ENCODE measurements at places on chromosomes 2 and 18.

DNA sequence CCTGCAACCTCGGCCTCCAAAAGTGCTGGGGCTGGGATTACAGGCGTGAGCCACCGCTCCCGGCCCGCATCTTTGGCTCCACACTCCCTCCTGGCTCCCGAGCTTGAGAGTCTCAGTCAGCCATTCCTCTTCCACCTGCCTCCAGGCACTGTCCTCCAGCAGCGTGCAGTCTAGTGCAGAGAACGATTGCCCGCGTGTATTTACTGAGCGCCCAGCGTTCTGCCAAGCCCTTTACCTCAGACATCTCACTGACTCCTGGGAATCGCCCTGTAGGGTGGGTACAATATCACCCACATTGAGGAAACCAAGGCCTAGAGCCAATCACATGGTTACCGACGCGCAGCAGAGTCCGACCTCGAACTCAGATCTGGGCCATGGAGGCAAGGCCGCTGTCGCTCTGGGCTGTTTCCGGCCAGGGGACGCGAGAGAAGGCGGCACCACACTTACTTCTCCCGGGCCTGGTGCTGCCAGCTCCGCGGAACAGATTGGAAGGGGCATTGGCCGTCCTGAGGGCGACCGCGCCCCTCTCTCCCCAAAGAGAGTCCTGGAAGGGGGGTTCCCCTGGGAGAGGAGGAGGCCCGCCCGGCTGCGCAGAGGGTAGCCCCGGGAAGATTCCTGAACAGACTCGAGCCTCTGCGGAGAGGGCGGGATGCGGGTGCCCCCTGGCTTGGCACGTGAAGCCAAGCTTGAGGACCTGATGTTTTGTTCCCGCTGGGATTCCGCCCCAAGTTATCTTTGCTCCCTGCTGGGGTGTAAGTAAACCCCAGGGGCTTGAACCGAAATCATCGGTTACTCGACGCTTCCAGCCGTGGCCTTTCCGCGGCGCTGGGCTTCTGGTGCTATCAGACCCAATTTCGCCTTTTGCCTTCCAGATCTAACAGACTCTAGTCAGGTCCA lies 5.2 kb upstream of the DLX2 start:
- no peak for DNase-seq

GRCh38 chr2:219072741-219073250 lies 12.1 kb upstream of the IHH start:
- DNase-seq: no peak

GRCh38 chr2:162312853-162313252 lies 5.6 kb downstream of the IFIH1 start:
- DNase-seq: no peak

DNA sequence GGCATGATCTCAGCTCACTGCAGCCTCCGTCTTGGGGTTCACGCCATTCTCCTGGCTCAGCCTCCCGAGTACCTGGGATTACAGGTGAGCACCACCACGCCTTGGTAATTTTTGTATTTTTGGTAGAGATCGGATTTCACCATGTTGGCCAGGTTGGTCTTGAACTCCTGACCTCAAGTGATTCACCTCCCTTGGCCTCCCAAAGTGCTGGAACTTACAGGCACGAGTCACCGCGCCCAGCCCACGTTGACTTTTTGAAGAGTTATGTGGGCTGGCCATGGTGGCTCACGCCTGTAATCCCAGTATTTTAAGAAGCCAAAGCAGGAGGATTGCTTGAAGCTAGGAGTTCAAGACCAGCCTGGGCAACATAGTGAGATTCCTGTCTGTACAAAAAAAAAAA lies 20.8 kb downstream of the CCL20 start:
- DNase-seq: no peak

GRCh38 chr2:46805401-46805951 lies 110.1 kb downstream of the MCFD2 start:
- DNase-seq: no peak

GRCh38 chr2:217090024-217090473 lies 230.2 kb upstream of the TNP1 start:
- DNase-seq: no peak

DNA sequence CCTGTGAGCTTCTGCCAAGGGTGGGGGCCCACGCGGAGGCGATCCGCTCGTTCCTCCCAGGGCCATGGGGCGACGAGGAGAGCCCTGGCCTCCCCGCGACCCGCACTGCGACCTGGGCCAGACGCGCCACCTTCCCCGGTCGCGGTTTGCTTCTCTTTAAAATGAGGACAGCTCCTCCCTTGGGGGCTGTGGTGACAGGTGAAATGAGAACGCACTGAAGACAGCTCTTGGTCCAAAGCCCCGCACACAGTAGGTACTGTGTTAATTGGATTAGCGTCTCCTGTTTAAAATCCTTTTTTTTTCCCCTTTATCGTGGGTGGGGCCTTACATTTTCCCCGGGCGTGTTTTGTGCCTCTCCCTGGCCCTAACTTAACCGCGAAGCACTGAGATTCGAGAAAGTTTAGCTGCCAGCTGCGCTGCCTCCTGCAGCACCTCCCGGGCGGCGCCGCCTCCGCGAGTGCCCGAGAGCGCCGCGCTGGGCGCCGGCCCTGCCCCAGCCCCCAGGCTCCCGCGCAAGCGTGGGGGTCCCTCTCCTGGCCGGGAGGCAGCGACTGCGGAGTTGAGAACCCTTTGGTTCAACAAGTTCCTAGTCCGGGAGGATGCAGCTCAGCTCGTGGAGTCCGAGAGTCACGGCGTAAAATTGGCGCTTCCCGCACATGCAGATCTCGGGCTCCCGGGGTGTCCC lies 1.1 kb downstream of the HPCAL1 start:
- no peak for DNase-seq

DNA sequence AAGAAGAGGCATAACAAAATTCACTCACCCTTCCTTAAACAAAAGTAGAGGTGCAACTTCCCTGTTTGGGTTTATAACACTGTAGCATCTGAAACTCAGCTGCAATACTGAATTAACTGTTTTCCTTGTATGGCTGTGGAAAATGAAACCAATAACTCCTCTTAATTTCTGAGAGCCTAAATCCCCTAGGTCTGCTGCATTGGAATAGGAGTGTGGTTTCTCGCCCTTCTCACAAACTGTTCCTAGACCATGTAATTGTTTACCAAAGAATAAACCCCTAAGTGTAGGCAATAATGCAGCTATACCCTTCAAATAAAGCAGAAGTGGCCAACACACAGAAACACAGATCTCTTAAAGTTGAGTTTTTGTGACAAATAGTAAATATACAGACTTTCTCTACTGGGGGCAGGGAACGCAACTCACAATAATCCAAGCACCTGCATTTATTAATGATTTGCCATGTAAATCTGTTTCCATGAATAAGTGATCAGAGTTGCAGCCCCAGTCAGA lies 52.0 kb downstream of the RASGRP3 start:
- DNase-seq: no peak

DNA sequence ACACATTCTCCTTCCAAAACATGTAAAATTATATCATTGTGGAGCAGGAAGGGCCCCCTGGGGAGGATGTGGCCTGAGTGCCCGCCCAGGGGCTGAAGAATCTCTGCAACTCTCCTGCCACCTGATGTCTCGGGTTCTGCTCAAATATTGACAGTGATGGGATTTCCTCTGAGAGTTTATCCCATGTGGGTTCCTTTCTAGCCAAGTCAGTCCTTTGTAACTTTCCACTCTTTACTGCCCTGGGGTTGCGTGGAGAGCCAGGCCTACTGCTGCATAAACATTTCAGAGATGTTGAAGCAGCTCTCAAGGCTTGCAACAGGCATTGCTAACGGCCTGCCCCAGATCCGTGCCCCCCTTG lies 4.0 kb upstream of the RAB17 start:
- DNase-seq: no peak

DNA sequence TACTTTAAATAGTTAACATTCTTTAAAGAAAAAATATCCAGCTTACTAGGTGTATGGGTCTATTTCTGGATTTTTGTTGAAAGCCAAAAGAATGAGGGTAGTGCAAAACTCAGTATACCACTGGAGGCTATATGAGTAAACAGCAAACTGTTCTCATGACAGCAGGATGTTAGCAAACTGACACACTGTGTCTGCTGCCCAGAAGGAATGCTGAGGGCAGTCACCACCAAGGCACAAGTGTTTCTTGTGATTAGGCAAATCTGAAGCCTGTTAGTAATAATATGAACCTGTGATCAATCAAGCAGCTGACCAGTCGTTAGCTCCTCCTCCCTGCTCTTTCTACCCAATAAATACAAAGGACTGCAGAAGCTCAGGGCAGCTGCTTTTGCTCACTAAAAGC lies 50.5 kb upstream of the SULT1C3 start:
- no peak for DNase-seq

GRCh38 chr18:21706386-21706865 lies 1.9 kb upstream of the ABHD3 start:
- DNase-seq: no peak
